Kidney epithelial cell (primary cell): ENCODE measurements at places on chromosomes 12 and 14.
A peak's percentile ranks its signal among the peaks of the same experiment; 100 is the strongest.

DNA sequence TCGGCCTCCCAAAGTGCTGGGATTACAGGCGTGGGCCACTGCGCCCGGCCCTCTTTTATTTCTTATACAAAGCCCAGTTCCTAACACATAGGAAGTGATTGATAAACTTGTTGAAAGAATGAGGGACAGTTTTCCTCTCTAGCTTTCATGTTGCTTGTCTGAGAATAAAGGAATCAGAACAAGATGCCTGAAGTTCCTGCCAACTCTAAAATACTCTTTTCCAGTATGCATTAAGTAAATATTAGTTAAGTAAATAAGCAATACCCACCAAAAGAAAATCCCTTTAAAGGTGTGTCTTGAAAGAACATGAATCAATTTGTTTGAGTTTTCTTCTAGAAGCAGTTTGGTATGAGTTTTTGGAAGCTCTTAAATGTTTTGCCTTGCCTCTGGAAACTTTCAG lies 24.4 kb upstream of the CD27 start:
- DNase-seq: no peak

DNA sequence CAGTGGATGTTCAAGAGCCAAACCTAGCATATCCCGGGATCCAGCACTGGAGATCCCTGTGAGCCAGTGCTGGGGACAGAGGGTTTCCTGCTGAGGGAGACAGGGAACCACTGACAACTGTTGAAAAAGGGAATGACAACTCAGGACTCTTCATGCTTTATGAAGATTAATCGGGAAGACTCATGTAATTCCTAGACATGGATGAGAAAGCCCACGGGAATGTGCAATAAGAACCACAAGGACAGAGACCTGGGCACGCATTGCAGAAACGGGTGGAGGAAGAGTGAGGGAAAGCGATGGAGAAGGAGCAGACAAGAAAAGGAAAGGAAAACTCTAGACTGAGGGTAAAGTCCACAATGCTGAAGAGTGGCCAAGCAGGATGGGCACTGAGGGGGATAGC lies 296.0 kb downstream of the PCNX1 start:
- no peak for DNase-seq

DNA sequence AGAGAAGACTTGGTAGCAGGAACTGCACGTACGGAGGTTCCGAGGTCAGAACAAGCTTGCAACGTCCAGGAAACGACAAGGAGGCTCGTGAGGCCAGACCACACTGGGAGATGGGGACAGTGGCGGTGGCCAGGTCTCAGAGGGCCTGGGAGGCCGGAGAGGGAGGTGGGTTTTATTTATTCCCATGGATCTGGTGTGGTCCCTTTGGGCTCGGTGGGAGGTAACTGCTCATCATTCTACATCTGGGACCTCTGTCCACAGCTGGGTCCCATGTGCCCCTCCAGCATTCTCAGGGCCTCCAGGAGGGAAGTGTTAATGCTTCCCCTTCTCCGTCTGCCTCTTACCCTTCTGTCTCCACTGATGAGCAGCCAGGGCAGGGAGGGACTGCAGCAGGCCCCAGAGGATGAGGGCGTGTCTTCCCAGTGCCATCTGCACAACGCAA lies 35.7 kb upstream of the NCOR2 start:
- no peak for DNase-seq

- no peak for DNase-seq
Observed at GRCh38 chr12:110338754-110339153, 57.7 kb downstream of the ATP2A2 start.

DNA sequence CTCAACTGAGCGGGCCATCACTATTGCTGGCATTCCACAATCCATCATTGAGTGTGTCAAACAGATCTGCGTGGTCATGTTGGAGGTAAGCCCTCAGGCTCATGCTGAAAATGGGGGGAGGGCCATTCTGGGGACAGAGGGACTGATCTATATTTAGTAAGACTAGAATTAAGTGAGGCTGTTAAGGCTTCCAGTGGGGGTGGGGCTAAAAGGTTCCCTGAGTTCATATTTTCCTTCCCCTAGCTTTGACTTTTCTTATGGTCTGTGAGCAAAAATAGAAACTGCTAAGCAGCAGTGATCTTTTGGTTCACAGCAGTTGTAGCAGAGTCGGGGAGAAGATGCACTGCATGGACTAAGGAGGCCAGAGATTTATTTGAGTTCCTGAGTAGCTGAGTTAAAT lies 9.2 kb downstream of the PCBP2 start:
- no peak for DNase-seq

GRCh38 chr12:14072987-14073386 lies 91.6 kb upstream of the GRIN2B start:
- no peak for DNase-seq

GRCh38 chr14:21729703-21730233 lies 56.1 kb upstream of the OR4E1 start:
- DNase-seq: no peak

- no peak for DNase-seq
Observed at GRCh38 chr12:9383585-9383984, 175.4 kb upstream of the PZP start.

GRCh38 chr14:71142375-71143038 lies 235.2 kb downstream of the PCNX1 start:
- DNase-seq: peak; percentile 69

DNA sequence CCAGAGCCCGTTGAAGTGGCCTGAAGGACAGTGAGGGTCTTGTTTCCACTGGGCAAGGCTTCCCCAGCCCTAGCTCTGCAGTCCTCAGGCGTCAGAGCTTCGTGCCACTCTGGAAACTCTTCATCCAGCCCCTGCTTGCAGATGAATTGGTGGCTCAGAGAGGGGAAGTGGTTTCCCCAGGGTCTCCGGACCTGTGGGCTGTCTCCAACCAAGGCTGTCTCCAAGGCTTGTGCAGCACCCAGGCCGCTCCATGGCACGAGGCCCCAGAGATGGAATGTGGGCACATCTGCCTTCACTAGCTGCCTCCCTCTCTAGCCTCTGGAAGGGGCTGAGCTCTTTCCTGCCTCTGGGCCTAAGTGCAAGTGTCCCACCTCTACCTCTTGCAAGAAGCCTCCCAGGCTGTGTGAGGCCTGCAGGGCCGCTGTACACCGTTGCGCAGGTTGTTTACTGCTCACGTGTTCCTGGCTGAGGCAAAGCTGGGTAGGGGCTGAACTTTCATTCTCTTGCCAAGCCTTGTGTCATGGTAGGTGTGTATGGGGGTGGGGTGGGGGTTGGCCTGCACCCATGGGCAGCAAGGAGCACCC lies 11.1 kb downstream of the RIN3 start:
- DNase-seq: no peak

GRCh38 chr12:117571321-117571720 lies 209.9 kb upstream of the NOS1 start:
- DNase-seq: no peak

DNA sequence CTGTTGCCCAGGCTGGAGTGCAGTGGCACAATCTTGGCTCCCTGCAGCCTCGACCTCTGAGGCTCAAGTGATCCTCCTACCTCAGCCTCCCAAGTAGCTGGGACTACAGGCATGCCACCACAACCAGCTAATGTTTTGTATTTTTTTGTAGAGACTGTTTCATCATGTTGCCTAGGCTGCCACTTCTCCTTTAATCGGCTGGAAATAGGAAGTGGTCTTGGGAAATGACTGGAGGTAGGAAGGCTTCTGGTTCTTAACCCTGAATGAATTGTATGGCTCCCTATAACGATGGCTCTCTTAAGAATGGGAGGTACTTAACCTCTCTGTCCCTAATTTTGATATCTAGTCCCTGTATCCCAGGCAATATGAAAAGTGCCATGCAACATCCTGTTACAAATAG lies 113.9 kb upstream of the USP15 start:
- DNase-seq: no peak
